ENCODE measurements at places on chromosomes 7 and 10.

DNA sequence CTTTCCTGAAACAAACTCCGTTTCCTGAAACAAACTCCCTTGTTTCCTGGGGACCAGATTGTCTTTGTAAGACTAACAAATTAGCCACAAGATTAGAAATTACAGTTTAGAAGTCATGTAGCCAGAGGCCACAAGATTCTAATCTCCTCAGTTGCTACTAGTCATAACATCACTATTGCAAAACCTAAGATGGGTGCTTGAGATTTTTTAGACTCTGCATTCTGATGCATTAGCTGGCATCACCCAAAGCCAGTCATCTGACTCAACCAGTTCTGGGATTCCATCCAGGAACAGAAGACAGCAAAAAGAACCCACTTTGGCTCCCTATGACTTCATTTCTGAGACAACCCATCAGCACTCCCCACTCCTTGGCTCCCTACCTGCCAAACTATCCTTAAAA, 367.9 kb upstream of the MBL2 start:
- no peak for DNase-seq

DNA sequence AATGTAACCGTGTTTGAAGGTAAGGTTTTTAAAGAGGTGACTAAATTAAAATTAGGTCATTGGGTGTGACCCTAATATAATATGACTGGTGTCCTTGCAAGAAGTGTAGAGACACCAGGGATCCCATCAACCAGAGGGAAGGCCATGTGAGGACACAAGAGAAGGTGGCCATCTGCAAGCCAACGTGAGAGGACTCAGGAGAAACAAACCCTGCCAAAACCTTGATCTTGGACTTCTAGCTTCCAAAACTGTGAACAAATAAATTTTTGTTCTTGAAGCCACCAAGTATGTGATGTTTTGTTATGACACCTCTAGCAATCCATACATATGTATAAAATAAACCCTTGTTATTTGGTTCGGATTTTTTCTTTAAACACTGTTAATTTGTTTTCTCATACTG, 144.3 kb downstream of the CDK14 start:
- DNase-seq = no peak

- no peak for DNase-seq
Measured at GRCh38 chr7:32039000-32039756, 31.0 kb downstream of the PDE1C start.

DNA sequence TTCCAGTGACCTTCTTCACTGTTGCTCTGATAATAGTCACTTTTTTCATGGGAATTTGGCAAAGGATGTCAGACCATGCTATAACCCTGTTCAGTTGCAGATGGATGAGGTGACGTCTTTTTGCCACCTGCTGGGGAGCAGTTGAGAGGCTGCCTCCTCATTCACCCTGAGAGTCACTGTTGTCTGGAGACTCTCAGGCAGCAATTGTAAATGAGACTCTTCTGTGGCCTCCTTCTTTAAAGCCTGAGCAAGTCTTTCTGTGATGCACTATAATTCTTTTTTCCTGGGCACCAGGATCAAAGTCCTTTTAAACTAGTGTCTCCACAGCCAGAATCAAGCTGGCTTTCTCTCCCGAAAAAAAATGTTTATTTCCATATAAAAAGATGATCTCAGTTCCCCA, 345.1 kb downstream of the ARL4A start:
- DNase-seq = no peak

DNA sequence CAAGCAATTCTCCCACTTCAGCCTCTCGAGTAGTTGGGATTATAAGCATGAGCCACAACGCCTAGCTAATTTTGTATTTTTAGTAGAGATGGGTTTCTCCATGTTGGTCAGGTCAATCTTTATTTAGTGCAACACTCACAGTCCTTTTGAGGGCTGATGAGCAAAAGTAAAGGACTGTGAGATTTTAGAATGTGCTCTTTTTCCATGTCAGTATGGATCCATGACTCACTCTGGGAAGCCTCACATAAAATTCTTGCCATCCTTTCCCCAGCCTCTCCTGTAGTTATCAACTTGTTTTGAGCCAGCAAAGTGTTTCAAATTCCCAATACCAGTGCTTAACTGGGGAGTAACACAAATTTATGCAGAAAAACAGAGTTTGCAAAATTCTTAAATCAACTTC, 135.8 kb upstream of the CXCL12 start:
- DNase-seq = no peak

DNA sequence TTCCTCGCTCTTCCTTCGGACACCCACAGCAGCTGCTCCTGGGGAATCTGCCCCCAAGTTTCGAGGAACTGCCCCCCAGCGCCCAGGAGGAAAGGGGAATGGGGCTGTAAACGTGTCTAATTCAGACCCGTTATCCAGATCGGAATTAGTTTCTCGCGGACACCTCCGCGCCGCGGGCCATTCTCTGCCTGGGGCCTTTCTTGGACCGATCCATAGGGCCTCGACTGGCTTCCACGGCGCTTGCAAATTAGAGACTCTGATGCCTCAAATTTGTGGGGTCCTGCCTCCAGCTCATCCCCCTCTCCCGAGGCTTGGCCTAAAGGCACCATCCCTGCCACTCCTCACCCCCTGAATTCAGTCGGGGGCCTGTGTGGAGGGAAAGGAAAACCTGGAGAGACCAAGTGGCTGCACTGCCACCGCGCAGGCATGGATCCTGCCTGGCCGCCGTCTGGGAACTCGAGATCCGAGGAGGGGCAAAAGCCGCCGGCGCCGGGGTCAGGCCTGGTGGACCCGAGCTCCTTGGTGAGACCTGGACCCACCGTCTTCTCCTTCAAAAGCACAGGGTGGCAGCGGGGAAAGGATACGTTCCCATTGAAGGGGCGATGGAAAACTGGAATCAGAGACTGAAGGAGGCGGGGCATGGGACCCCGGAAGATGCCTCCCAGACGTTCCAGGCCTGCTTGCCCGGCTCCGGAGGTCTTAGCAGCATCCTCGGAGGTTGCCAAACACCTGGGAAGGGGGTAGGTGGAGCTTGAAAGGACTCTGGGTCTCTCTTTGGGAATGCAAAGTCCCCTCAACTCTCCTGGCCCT, 13.7 kb downstream of the LBX1 start:
- no peak for DNase-seq

- DNase-seq = no peak
Measured at GRCh38 chr7:156116514-156117215, 304.4 kb upstream of the SHH start.

DNA sequence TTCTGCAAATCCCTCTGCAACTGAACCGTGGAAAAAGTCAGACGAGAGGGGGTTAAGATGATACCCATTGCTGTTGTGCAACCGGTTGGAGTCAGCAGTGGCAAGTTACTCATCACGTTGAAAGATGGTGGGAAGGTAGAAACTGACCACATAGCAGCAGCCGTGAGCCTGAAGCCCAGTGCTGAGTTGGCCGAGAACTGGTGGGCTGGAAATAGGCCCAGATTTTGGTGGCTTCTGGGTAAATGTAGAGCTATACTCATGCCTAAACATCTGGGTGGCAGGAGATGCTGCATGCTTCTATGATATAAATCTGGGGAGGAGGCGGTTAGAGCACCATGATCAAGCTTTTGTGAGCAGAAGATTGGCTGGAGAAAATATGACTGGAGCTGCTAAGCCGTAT, 78.6 kb downstream of the ARL5B start:
- no peak for DNase-seq

DNA sequence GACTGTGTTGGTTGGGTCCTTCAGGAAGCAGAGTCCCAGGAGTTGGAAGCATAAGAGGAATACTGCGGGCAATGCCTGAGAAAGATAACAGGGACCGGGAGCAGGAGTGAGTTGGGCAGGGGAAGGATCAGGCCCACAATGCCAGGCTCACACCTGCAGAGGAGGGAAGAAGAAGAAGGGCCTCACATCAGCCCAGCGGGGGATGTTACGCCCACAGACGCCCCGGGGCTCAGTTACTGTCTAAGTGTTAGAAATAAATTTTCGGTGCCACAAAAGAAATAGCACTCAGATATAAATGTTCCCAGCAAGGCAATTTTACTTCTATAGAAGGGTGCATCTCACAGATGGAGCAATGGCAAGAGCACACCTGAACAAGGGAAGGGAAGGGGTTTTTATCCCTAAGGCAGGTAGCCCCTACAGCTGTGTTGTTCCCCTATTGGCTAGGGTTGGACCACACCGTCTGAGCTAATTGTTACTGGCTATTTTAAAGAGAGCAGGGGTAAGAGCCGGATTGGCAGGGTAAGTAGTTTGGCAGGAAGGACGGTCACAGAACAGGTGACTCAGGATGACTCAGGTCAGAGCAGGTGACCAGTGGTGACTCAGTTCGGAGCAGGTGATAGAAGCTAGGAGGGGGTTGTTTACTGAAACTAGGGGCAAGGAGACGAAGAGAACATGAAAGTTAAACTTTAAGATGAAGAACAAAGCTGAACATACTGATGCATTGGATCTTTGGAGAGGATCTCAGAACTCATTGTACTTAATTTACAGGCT, at the start of gene NOS3:
TSS of gene NOS3 (plus strand) at position 602 of the 771 bp plus-strand sequence. CDS start 2,787 bp downstream, outside the sequence.
- no peak for DNase-seq

GRCh38 chr10:31515819-31516402, 196.9 kb downstream of the ZEB1 start:
- no peak for DNase-seq

DNA sequence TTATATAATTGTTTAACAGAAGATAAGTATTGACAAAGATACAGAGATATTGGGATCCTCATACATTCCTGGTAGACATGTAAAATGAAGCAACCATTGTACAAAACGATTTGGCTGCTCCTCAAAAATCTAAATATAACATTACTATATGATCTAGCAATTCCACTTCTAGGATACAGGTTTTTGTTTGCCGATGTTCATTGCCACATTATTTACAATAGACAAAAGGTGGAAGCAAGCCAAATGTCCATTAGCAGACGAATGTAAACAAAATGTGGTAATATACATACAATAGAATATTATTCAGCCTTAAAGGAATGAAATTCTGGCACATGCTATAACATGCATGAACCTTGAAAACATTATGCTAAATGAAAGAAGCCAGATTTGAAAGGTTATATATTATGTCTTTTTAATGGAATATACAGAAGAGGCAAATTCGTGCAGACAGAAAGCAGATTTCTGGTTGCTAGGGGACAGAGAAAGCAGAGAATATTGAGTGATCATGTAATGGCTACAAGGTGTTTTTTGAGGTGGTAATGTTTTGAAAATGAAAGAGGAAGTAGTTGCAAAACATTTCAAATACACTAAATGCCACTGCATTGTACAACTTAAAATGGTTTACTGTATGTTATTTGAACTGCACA, 44.9 kb downstream of the POLR1F start:
- DNase-seq = peak; percentile 5

GRCh38 chr10:46268076-46268881, 18.5 kb upstream of the ANTXRL start:
- DNase-seq = no peak

DNA sequence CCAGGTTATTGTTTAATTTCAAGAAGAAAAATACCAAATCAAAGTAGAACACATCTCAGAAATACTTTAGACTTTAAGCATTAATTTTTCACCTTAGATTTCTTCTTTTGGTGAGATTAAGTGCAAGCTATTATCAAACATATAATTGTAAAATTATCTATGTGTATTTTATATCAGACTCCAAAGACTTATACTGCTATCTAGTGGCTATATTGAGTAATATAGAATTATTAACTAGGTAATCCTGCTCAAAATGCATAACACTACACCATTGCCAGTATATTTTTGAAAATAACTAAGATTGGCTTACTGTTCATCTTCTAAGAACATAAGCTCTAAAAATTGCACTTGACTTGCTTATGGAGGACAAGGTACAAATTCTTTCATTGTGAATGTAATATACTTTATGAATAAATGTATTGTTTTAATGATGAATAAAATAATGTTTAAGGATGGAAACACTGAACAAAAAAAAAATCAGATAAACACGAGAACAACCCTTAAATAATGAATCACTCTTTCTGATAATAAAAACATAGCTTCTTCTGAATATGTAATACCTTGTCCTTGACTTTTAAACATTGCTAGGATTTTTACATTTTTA, 86.7 kb upstream of the GNAI1 start:
- no peak for DNase-seq

DNA sequence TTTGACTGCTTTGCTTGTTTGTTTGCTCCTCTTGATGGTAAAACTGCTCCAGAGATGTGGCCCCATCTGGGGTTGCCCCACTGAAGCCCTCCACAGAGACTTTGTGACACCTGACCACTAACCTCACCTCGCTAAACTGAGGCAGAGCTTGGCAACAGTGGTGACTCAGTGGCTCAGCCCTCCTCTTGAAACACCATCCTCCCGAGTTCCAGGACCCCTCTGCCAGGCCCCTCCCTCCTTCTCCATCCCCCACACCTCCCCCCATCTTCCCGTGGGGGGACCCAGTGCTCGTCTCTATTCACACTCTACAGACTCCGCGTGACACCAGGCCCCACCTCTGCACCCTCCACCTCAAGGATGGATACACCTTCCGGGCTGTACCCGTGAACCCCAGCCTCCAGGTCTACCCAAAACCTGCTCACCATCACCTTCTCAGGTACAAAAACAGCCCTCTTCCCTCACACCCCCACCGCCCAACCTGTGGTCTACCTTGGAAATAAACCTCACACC, 19.0 kb upstream of the RET start:
- DNase-seq = no peak

GRCh38 chr7:150980663-150981062, 2.5 kb upstream of the KCNH2 start:
- no peak for DNase-seq

- DNase-seq = no peak
Measured at GRCh38 chr7:88229302-88229995, 9.6 kb upstream of the SRI start.

DNA sequence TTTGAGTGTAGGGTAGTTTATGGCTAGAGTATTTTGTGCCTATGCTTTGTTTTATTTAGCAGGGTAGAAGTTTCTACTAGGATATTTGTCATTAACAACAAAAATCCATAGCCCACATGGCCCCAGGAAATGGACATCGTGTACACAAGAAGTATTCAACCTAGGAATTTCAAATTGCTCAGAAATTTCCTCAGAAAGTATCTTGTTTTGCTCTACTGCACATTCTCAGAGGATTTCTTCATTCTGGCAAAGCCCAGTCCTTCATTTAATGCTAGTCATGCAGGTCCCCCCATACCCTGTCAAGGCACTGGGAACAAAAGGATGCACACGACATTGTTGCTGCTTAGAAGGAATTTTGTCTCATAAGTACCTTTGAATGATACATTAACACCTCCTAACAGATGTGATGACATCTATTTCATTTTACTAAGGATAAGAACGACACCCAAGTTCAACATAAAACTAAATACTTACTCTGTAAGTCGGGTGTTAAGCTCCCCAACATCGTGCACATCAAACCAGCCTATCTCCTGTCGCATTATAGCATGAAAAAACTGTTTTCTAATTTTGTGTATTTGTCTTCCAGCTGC, 34.3 kb downstream of the ABCB1 start:
- no peak for DNase-seq

DNA sequence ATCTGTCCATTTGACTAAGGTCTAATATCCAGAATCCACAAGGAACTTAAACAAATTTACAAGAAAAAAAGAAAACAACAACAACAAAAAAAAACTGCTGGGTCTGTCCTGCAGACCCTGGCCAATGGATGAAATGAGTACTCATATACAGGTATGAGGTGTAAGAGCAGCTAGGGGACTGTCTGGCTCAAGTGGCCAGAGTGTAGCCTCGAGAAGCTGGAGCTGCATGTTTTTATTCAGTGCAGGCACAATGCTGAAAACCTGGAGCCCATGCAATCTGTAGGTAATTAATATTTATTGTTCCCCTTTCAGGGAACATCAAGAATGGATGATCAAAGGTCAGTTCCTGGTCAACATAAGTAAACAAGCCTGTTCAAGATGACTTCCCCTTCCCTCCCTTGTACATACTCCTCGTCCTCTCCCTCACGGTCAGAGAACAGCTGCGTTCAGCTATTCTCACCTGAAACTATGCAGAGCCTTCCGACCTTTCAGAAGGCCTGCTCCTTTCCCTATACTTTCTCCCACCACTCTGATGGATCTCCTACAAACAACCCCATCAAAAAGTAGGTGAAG, 15.5 kb downstream of the CYP2C19 start:
- no peak for DNase-seq
